ENCODE measurements at places on chromosomes 1 and 21.

DNA sequence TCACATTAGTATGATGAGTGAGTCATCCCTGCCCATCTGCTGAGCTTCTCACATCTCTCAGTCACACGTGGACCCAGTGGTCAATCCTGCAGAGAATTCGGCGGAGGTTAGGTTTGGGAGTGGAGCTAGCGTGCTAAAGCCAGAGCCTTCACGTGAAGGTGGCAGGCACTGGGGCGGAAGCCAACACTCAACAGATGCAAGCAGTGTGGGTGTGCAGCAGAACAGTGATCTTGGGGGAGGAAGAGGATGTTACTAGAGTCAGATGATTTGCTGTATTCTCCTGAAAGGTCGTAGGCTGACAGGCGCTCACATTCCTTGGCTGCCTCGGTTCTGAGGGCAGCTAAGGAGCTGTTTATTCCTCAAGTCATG lies 6.7 kb downstream of the C1orf115 start:
- no peak for DNase-seq

- DNase-seq, result no peak
Observed at GRCh38 chr1:147820761-147821297, 60.4 kb upstream of the GJA5 start.

- DNase-seq, result no peak
Observed at GRCh38 chr1:47751193-47751592, 246.0 kb downstream of the TRABD2B start.

DNA sequence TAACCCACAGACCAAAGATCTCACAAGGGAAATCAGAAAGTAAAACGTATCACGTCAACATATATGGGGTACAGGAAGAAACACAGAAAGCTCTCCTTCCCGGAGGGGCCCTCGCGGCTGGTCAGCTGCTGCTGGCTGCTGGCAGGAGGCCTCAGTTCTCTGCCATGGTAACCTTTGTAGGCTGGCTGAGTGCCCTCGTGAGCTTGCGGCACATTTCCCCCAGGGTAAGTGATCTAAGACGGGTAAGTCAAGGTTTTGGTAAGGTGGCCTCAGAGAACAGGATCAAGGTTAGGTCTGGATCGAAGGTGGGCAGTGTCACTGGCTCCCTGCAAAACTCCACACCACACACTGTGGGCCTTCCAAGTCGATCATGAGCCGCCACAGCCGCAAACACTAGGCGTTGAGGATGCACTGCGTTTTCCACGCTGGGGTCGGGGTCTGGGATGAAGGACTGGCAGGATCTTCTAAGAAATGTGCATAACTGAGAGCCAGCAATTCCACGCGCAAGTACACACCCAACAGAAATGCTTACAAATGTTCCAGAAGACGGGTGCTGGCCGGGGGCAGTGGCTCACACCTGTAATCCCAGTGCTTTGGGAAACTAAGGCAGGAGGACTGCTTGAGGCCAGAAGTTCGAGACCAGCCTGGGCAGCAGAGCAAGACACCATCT lies 33.9 kb downstream of the WDR4 start:
- DNase-seq, result peak; percentile 10

DNA sequence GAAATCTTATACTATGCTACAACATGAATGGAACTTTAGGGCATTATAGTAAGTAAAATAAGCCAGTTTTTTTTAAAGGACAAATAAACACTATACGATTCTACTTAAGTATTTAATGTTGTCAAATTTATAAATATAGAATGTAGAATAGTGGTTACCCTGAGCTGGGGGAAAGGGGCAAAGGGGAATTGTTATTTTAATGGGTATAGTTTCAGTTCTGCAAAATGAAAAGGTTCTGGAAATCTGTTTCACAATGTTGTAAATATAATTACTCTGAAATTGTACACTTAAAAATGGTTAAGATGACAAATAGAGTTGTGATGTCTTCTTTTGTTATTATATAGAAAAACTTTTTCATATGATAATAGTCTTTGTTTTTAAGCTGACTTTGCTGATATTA lies 366.3 kb downstream of the MRPL39 start:
- DNase-seq, result no peak

DNA sequence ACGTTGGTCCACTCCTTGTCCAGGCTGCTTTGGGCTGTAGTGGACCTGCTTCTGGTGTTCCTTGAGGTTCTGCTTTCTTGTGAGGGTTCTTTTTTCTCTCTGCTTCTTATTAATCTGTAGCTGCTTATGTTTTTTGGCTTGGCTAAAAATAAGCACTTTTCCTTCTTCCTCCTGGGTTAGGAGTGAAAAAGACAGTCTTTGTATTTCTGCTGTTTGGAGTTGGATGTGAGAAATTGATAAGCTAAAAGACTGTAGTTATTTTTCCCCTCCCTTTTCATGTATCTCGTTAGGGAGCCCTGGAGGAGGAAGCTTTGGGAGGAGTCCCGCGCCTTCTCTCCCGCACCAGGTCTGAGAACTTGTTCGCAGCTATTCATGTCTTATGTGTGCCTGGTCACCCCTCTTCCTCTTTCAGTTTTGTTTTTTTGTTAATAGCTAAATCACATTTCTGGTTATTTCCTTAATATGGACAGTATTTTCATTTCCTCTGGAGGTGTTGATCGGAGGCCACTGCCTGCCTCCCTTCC lies 79.0 kb downstream of the GALNT2 start:
- no peak for DNase-seq

- peak; percentile 91 for DNase-seq
Observed at GRCh38 chr1:18883636-18884418, 18.5 kb downstream of the ALDH4A1 start.

- peak; percentile 77 for DNase-seq
Observed at GRCh38 chr1:2046174-2046917, 3.9 kb upstream of the PRKCZ start.

- no peak for DNase-seq
Observed at GRCh38 chr1:226523646-226524406, 24.7 kb upstream of the STUM start.

- peak; percentile 96 for DNase-seq
Observed at GRCh38 chr1:12173631-12174121, 6.9 kb downstream of the TNFRSF1B start.

DNA sequence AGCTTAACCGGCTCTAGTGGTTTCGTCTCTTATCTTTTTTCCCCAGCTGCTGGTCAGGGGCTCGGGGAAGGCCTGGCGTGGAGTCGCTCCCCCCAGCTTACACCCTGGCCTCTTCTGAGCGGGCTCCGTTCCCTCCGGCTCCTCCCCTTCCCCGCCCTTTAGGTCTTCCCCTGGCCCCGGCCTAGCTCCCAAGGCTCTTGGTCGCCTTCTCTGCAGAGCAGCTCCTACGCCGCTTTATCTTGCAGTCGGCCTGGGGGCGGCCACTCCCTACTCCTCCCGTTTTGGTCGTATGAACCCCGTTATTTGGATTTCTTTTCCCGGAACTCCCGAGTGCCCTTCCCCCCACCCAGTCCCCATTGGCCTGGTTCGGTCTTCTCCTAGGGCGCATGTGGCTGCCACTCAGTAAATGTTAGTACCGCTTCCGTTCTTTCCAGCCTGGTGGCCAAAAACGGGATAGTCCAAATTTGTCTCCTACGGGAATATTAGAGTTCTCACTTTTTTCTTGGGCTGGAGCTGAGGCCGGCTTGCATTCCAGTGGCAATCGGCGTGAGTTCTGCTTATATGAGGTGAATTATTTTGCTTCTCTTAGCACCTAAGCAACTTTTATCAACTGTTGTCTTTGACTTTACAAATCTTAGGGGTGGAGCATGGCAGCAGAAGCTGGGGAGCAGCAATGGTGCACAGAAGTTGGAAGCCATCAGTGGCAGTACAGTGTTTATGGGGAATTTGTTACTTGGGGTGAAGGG lies 467 bp downstream of the THRAP3 start:
- peak; percentile 85 for DNase-seq

GRCh38 chr1:116330846-116331245 lies 42.2 kb upstream of the ATP1A1 start:
- no peak for DNase-seq

- no peak for DNase-seq
Observed at GRCh38 chr1:211708006-211708405, 32.6 kb upstream of the NEK2 start.

DNA sequence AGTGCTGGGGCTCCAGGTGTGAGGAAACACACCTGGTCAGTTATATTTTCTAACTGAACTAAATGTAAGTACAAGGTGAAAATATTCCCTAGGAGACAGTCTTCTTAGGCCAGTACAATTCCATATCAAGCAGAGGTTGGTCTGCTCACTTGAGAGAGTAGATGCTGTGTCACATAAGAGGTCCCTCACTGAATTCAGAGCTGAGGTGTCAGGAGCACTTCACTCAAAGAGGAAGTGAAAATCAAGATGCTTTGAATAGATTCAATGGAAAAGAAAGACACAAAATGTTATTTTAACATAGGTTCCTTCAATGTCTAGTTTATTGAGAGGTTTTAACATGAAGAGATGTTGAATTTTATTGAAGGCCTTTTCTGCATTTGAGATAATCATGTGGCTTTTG lies 4.3 kb upstream of the FCRL3 start:
- DNase-seq, result no peak

- no peak for DNase-seq
Observed at GRCh38 chr1:156308078-156308477, 9.0 kb upstream of the VHLL start.

DNA sequence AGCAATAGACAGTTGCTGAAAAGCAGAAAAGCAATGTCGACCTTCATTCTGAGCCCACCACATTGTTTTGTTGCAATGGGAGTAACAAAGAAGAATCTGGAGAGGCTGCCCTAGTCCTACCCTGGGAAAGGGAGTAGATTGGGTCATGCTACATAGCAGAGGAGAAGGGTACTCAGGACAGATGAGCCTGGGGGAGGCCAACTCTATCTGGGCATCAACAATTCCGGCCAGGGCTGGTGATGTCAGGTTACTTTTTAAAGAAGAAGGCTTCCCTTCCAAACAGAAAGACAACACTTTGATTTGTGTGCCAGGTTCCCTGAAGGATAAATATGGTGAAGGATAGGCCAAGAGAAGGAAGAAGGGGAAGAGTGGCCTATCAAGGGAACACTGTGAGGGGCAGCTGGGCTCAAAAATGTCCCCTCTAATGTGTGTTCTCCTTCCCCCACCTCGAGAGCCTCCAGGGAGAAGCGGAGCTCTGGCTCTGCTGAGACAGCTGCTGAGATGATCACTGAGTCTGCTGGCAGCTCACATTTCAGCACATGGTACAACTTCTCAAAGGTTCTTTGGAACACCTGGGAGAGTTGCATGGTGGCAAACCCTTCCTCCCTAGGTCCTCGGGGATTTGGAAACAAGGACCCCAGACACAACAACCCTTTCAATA lies 3.2 kb upstream of the ADIPOR1 start:
- no peak for DNase-seq

DNA sequence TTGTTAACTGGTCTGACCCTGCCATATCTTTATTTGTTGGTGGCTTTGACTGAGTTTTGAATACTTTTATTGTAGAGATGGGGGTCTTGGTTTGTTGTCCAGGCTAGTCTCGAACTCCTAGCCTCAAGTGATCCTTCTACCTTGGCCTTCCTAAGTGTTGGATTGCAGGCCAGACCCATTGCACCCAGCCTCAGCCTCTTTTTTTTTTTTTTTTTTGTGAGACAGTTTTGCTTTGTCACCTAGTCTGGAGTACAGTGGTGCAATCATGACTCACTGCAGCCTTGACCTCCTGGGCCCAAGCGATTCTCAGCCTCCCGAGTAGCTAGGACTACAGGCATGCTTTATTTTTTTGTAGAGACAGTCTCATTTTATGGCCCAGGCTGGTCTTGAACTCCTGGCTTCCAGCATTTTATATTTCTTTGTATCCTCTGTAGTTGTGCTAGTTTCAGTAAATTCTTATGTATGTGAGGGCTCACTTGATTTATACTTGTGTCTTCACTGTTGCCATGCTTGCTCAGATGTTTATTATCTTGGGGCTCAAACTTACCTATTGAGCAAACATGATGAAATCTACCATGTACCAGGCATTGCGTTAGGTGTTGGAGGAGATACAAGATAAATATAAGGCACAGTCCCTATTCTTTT lies 24.1 kb downstream of the THRAP3 start:
- DNase-seq, result no peak

- DNase-seq, result peak; percentile 81
Observed at GRCh38 chr1:114979278-114979891, 50.2 kb upstream of the TSHB start.

DNA sequence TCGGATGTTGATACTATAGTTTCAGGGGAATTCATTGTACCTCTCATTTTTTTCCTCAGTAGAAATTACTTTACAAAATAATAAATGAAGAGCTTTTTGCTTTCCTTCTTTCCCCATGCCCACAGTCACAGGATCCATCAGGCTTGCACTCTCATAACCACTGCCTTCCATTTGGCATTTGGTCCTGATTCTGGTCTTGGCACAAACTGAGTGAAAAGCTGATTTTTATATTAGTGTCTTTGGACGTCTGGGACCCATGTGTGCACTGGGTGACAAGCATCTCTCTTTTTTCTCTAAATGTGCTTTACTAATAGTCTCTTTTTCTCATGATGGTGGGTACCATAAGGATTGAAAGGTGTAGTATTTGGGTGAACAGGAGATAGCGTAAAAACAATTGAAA lies 2.8 kb downstream of the ELAVL4 start:
- DNase-seq, result no peak

DNA sequence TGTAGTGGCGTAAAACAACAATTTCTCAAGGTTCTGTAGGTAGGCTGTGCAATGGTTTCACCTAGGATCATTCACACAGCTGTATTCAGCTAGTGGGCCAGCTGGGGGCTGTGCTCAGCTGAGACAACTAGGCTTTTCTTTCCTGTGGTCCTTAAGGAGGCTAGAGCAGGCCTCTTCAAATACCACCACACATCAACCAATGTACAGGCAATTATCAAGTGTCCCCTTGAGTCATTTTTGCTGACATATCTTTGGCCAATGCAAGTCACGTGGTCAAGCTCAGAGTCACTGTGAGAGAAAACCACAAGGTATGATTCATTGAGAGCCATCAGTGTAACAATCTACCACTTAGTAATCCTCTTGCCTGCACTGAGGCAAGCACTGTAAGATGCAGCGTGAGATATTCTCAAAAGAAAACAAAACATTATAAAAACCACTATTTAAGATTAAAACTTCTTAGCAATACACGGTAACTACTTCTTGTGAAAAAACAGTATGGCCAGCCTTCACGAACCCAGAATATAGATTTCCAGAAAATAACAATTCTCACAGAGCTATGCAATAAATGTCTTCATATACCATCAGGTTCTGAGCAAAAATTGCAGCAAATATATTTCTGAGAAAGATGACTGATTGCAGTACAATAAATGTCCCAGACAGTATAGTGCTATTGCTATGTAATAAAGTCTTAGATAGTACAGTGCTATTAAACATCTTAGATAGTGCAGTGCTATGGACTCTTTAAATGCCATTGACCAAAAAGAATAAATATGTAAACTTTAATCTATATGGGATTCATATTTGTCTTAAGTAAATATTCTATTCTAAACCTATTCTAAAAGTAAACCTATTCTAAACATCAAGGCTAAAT lies 55.3 kb downstream of the NME7 start:
- peak; percentile 49 for DNase-seq

Data from stimulated activated CD8-positive, alpha-beta memory T cell treated with anti-CD3 and anti-CD28 coated beads, Interleukin-4, amount 100 ng/mL, for 48 hours (primary cell).